Activated T-helper 17 cell treated with anti-CD3 and anti-CD28 coated beads, Interleukin-2, amount 50 U/mL, for 72 hours (primary cell): ENCODE measurements at places on chromosomes 7 and 10.

- ATAC-seq = peak; percentile 75
These were observed 11.1 kb downstream of the FAM53B start for GRCh38 chr10:124732931-124733570.

GRCh38 chr7:20958572-20958971 lies 171.9 kb upstream of the SP8 start:
- no peak for ATAC-seq

- ATAC-seq = no peak
These were observed 226.7 kb upstream of the MBL2 start for GRCh38 chr10:52999258-52999657.

- ATAC-seq = no peak
These were observed 115.0 kb downstream of the CHCHD3 start for GRCh38 chr7:132966754-132967469.

DNA sequence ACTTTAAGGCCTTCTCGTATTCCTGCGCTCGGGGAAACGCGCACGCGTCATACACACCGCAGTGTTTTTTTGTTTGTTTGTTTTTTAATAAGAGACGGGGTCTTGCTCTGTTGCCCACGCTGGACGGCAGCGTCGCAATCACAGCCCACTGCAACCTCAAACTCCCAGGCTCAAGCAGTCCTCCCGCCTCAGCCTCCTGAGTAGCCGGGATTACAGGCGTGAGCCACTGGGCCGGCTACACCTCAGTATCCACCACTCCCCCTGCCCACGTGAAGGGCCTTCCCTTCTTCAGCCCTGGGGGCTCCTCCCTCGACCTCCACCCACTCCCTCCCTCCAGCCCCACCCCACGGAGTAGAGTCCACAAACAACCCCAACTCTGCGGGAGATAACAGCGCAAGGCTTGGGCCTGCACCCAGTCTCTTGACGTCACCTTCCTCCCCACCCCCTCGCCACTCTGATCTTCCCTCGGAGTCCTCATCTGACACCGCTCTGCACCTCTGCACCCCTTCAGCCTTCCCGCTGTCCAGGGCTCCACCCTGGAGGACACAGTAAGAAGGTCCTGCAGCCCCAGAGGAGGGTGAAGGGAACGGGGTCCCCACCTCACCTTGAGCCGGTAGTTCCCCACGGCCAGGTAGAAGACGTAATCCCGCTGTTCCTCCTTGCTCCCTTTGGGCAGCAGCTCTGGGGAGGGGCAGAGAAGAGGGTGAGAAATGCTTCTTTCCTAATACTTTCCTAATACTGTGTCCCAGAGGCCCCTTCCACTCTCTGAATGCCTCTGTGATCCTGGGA lies 2.8 kb upstream of the CLDN15 start:
- no peak for ATAC-seq

DNA sequence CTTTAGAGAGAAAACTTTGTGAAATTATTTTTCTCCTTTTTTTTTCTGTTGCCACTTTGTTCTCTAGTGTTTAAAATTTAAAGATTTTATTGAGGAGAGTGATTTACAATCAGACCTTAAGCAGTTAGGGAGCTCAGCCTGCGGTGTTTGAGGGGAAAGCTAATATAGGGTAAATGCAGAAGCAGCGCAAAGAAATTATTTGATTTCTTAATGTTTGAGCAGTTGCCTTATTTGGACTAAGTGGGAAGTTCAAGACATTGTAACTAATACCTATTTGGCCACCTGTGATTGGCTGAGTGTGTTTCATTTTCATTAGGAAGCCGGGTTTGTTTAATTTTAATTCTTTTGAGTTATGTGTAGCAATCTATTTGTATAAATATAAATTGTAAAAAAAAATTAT lies 25.3 kb downstream of the WAC start:
- no peak for ATAC-seq

DNA sequence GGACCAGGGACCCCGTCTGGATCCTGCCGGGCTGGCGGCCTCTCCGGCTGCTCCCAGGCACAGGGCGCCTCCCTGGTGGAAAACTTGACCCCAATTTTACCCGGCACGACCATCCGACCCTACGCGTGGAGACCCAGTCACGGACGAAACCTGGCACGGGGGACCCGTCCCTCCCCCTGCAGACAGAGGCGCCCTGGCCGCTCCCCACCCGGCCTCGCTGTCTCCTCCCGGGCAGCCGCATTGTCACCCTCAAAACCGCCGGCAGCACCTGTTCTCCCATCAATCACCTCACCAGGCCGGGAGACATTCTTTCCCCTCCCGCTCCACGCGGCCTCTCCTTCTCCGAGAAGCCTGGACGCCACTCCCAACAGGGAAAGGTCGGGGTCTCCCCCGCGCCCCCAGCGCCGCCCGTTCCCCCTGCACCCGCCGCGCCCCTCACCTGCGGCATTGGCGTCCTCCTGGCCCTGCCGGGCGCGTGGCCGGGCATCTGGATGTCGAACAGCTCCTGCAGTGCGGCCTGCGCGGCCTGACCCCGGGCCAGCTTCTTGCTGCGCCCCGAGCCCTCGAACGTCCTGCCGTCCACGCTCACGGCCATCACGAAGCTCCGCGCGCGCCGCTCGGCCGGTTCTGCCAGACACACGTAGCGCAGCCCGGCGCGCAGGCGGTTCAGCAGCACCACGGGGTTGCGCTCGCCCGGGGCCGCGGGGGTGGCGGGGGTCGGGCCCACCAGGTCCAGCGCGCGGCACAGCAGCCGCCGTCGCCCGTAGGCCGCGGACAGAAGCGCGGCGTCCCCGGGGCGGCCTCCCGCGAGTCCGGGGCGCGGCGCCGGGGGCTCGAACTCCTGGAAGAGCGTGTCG lies 306.6 kb downstream of the WDR37 start:
- ATAC-seq = no peak

GRCh38 chr7:41747961-41748360 lies 45.1 kb upstream of the INHBA start:
- no peak for ATAC-seq

DNA sequence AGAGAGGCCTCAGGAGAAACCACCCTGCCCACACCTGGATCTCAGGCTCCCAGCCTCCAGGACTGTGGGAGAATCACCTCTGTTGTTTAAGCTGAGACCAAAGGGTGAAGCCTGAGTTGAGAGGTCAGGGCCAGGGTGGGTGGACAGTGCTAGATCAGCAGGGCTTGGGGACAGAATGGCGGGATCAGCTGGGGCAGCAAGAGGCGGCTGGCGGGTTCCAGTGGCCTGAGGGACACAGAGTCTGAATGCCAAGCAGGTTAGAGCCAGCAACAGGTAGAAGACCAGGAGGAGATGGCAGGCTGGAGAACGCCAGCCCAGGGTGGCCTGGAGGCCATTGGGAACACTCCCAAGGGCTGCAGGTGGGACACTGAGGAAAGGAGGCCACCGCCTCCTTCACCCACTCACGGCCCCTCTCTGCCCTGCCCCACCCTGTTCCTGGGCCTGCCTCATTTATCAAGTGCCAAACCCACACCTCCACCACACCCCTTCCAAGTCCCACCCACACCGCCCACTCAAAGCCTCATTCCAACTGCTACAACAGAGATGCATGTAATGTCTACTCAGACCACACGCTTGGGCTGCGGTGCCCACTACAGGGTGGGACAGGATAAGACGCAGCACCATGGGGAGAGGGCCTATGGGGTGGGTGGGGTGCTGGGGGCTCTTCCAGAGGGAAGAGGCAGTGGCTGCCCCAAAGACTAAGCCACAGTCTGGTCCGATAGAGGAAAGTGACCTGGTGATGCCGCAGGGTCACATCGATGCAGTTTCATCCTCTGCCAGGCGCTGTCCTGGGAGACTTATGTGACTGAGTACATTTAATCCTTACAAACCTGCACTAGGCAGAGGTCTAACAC lies 173.9 kb downstream of the TNS3 start:
- no peak for ATAC-seq

DNA sequence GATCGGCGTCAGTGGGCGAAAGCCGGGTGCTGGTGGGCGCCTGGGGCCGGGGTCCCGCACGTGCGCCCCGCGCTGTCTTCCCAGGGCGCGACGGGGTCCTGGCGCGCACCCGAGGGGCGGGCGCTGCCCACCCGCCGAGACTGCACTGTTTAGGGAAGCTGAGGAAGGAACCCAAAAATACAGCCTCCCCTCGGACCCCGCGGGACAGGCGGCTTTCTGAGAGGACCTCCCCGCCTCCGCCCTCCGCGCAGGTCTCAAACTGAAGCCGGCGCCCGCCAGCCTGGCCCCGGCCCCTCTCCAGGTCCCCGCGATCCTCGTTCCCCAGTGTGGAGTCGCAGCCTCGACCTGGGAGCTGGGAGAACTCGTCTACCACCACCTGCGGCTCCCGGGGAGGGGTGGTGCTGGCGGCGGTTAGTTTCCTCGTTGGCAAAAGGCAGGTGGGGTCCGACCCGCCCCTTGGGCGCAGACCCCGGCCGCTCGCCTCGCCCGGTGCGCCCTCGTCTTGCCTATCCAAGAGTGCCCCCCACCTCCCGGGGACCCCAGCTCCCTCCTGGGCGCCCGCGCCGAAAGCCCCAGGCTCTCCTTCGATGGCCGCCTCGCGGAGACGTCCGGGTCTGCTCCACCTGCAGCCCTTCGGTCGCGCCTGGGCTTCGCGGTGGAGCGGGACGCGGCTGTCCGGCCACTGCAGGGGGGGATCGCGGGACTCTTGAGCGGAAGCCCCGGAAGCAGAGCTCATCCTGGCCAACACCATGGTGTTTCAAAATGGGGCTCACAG lies 1.1 kb downstream of the EGFR start:
- no peak for ATAC-seq
